ENCODE measurements at places on chromosomes 2 and 18.

DNA sequence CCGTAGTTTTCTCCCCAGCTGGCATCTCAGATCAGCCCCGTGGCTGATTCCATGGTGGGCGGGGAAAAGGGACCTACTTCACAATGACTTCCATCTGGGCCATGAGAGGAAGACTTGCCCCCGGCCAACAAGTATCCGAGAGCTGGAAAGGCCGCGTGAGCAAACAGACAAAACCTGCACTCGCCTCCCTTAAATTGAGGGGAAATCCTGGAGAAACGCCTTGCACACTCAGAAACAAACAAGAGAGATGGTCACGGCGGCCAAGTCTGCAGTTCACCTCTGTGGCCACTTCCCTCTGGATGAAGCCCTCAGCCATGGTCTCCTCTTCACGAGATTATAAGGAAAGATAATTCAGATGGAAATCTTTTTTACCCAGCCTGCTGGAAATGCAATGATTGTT, 39.4 kb upstream of the TPO start:
- DNase-seq: no peak

GRCh38 chr18:8937160-8938094, 165.1 kb upstream of the NDUFV2 start:
- no peak for DNase-seq

- no peak for DNase-seq
These were observed 72.0 kb upstream of the CTAGE1 start for GRCh38 chr18:22489704-22490103.

DNA sequence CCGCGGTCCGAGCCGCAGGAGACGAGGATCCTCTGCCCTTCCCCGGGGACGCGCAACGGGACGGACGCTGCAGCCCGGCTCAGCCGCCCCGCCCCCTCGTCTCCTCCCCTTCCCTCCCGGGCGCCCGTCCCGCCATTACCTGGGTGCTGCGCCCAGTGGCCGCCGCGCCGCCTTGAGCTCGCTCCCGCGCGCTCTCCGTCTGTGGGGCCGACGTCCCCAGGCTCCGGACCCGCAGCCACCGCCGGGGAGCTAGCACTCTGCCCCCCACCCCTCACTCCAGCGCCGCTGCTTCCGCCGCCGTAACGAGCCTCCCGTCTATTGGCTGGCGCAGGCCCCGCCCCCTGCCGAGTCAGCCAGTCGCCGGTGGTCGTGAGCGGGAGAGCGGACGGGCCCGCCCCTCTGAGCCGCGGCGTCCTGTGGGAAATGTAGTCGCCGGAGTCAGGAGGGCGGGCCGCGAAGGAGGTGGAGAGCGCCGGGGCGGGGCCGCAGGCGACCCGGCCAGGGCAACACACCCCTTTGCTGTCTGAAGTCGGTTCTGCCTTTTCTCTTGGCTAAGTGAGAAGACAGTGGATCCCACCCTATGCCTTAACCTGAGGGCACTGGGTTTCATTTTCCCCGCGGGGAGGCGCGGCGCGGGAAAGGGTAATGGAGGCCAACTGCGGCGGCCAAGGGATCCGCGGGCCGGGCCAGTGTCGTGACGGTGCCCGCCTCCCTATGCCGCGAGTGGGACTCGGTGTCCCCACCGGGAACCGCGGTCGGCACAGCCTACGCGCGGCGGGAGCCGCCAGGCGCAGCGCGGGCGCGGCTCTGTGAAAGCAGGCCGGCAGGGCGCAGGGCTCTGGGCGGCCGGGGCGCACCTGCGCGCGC, at the start of gene SAP130:
Gene SAP130 (minus strand): TSS at position 259 of the 867 bp plus-strand sequence. CDS start 1,767 bp downstream, outside the sequence.
- peak; percentile 95 for DNase-seq
